ENCODE measurements at places on chromosomes 11 and 22.
A peak's percentile ranks its signal among the peaks of the same experiment; 100 is the strongest.

GRCh38 chr11:115257678-115258077 is 246.5 kb downstream of the CADM1 start:
- DNase-seq = no peak

- no peak for DNase-seq
These were observed 63.2 kb downstream of the ETS1 start for GRCh38 chr11:128524172-128524571.

GRCh38 chr11:126525702-126526101 is 170.2 kb downstream of the ST3GAL4 start:
- no peak for DNase-seq

DNA sequence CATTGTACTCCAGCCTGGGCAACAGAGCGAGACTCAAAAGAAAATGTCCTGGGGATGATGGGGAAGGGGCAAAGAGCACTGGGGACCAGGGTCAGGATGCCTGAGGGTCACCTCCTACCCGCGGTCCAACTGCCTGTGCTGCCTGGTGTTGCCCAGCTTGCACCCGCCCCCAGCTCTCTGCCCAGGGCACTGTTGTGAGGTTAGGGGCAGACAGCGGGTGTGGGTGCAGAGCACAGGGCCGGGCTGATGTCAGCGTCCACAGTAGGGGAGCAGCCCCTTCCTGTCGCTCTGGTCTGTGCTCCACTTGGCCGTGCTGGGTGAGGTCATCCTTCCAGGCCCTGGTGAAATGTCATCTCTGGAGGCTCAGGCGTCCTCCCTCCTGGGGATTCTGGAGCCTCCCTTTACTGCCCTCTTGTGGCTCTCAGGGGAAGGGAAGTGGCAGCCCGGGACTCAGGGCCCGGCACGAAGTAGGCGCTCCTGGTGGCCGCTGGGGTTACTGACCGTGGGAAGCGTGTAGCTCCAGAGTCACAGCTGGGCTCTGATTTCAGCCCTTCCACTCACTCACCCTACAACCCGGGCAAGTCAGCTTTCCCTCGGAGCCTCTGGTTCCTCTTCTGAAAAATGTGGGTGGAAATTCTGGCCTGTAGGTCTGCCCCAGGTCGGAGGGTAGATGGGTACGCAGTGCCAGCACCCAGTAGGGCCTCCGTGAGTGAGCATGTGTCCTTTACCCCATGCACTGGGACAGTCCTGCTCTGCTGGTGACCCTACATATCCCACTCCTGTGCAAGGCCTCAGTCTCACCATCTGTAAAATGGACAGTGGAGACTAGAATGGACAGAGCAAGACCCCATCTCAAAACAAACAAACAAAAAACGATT is 17.3 kb upstream of the PRR5 start:
- peak; percentile 50 for DNase-seq

- no peak for DNase-seq
These were observed 2.0 kb downstream of the CFL1 start for GRCh38 chr11:65855927-65856363.

DNA sequence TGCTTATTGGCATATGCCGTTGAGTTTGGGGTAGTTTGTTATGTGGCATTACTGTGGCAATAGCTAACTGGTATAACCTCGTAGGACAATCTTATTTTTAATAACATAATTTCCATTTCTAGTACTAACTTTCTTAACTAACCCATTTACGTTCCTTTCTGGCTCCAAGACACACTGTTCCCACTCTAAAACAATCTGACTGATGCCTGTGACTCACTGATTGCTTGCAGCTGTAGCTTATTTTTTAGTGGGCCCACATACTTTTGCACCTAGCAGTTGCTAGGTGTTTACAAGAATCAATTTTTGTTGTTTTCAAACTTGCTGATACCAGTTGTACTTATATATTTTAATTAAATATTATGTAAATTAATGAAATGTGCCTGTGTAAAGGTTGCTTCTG is 52.2 kb downstream of the FAT3 start:
- no peak for DNase-seq

- no peak for DNase-seq
These were observed 98.3 kb downstream of the FBXO7 start for GRCh38 chr22:32572741-32573500.

DNA sequence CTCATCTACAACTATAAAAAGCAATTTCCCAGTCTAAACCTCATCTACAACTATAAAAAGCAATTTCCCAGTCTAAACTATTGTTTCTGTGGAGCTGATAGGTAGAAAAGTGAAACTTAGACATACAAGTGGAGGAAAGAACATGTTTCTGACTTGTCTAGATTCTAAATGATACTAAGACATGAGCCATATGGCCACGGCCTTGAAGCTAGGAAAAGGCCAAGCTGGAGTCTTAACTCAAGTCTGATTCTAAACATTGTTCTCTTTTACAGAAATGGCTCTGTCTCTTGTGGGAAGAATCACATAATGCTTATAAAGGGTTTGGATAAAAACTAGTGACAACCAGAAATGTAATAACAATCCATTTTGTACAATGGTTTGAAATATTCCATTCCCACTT is 43.8 kb upstream of the LARGE1 start:
- DNase-seq = no peak

DNA sequence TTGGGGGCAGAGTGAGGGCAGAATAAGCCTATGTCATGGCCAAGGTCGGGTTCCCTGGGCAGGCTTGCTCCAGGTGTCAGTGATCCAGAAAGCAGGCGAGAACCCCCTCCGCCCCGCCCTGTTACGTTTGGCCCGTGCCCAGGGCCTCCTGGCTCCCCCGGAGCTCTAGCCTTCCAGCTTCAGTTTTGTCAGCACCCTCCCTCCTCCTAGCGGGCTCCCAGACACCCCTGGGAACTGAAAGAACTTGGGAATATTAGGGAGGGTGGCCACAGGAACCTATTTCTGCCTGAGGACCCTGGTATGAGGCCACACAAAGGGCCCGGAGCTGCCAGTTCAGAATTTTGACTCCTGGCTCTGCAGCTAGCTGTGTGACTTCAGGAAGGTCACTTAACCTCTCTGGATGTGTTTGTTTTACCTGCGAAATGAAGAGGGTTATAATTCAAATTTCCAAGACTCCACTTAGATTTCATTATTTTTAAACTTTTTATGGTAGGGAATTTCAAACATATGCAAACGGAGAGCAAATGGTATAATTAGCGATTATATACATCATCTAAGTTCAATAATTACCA is 1.2 kb downstream of the TUBA8 start:
- no peak for DNase-seq

DNA sequence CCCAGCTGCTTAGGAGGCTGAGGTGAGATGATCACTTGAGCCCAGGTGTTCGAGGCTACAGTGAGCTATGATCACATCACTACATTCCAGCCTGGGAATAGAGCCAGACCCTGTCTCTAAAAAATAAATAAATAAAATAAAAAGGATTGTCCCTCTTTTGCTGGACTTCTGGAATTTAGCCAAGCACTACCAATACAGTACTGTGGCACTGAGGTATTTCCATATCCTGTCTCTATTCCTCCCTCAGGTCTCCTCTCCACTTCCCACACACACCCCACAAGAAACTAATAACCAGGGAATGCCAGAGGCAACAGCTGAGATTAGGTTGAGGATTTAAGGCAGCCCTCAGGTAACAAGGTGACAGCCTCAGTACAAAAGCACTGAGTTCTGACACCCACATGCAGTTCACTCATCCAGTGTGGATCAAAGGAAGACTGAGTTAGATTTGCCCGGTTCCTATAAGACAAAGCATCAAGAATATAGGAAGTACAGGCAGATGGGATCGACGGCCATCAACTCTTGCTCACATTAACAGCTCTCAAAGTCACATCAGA is 4.5 kb upstream of the PPP2R1B start:
- DNase-seq = no peak

DNA sequence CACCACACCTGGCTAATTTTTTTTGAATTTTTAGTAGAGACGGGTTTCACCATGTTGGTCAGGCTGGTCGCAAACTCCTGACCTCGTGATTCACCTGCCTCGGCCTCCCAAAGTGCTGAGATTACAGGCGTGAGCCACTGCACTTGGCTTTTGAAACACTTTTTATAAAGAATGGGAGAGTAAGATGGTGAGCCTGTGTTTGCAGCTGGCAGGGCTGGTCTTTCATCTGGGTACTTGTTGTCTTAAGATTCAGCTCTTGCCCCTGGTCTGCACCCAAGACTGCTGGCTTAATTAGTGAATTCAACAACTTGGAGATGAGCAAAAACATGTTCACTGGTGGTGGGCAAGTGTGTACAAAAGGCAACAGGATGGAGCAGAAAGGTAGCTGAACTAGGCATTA is 4.0 kb downstream of the TSPAN18 start:
- DNase-seq = no peak

GRCh38 chr22:32830473-32830872 is 29.0 kb downstream of the TIMP3 start:
- no peak for DNase-seq

DNA sequence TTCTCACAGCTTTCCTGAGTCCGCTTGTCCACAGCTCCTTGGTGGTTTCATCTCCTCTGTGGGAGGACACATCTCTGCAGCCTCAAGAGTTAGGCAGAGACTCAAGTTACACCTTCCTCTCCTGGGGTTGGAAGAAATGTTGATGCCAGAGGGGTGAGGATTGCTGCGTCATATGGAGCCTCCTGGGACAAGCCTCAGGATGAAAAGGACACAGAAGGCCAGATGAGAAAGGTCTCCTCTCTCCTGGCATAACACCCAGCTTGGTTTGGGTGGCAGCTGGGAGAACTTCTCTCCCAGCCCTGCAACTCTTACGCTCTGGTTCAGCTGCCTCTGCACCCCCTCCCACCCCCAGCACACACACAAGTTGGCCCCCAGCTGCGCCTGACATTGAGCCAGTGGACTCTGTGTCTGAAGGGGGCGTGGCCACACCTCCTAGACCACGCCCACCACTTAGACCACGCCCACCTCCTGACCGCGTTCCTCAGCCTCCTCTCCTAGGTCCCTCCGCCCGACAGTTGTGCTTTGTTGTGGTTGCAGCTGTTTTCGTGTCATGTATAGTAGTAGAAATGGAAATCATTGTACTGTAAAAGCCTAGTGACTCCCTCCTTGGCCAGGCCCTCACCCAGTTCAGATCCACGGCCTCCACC is 11.7 kb downstream of the RASD2 start:
- no peak for DNase-seq

DNA sequence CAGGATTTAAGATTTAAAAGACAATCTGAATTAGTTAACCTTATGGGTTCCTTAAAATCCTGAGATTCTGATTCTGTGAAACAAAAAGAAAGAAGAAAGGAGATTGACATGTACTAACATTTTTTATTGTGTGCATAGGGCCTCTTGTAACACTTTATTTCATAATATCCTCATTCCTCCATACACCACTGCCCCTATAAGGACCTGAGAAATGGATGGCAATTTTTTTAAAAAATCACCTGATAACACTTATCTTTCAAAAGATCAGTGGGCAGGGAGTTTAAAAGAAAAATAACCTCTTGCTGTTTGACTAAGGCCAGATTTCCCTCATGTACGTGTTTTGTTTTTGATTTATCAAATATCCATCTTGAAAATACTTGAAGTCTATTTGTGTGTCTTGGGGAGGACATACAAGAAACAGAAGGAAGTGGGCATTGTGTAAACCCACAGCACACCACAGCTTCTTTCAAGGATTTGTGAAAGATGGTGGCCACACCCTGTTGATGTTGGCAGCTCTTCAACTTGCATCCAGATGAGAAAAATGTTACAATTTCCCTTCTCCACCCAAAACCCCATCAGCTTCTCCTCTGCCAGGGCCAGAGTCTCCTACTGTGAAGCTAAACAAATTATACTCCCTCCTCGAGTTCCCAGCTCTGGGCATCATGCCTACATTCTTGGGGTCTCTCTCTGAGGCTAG is 35.0 kb upstream of the MPEG1 start:
- no peak for DNase-seq

DNA sequence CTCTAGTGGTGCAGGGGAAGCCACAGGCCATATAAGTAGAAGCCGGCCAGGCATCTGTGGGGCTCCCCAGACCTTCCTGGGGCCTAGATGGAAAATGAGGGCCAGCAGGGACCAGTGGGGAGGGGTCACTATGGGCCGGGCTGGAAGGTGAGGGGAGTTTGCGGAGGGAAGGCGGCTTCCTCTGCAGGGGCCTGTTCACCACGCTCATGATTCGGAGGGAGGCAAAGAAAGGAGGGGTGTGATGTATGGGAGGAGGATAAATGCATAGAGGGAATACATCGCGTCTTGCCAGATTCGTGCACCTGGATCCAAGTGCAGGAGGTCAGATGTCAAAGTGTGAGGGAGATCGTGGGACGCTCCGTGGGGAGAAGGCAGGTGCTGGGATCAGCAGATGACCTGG is 6.9 kb downstream of the SLC16A8 start:
- DNase-seq = no peak

- no peak for DNase-seq
These were observed 47.7 kb upstream of the SYT7 start for GRCh38 chr11:61628662-61628970.

- no peak for DNase-seq
These were observed 6.6 kb downstream of the RNF121 start for GRCh38 chr11:71935338-71935925.
